ENCODE measurements at places on chromosomes 5 and 9.

DNA sequence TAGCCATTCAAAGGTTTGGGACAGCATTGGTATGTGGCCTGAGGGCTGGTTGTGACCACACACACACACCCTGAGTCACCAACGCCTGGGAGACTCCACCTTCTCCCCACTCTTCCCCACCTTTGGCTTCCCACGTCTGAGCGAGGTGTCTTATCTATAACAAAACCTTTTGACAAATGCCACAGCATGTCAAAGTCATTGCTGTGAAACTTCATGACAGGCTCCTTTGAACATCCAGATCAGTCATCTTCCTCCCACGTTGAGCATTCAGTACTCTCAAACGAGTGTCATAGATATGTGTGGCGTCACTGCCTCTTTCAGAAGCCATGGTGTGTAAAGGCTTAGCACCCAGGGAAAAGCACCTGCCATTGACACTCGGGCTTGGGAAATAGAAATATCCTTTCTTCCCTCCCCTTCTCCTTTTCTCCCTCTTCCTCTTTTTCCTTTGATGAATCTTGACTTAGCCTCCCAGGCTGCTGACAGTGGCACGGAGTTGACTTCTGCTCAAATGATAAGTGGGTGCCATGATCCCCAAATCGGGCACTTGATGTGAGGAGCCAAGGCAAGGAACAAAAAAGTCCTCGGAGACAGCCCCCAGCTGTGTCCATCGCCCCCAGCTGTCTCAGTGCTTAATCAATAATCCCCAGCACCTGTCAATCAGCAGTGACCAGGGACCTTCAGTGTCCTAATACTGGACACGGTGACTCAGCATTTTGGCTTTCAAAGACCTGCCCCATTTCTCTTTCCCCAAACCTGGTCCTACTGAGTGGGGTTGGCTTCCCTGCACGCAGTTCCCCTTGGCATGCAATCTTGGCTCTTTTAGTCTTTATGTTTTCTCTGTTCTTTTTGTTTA is 114.8 kb downstream of the FGF18 start:
- no peak for DNase-seq

DNA sequence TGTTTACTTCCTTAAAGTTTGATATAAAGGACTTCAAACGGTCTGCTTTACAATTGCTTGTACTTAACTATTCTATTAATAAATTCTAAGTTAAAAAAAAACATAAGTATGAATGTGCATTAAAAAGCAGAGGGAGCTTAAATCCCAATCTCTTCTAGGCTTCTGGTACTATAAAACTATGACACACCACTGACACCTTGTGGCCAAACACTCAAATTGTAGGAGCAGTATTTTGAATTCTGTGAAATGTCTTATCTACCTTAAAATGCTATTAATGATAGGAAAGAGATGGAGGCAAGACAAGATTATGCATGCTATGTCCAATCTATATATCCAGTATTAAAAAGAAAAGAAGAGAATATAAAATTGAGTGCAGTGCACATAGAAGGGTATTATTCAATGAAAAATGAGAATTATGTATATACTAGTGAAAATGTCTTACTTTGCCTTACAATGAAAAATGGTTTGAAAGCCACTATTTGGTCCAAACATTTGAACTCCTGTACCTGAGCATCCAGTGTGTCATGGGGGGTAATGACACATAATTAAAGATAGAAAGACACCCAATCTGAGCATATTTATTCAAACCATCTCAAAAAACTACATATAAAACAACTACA is 87.6 kb downstream of the ERP44 start:
- peak; percentile 13 for DNase-seq

DNA sequence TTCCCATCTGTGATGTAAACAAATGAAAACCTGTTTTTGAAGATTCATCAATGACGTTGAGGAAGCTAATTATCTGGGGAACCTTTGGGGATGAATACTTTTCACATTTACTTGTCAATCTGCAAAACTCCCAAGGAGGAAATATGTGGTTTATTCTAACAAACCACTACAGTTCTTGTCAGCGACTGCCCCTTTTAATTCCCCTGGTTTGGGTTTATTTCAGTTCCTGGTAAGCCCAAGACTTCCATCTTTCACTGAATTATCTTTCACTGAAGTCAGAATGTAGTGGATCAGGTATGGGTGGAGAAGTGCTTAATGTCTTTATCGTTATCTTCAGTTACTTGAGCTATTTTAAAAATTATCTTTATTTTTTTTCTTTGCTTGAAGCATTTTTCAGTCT is 40.2 kb downstream of the TLR4 start:
- no peak for DNase-seq

DNA sequence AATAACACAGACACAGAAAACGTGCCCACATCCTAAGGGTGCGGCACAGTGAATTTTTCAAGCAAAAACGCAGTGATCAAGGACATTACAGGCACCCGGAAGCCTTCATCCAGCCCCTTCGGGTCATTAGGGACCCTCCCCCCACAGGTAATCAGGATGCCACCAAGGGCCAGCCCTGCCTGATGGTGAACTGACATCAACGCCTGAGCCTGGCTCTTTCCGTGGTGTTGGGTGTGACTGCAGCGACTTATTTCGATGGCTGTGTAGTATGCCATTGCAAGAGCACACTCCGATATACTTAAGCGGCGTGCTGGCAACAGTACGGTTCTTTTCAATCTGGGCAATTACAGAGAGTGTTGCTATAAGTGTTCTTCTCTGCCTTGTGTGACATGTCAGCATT is 310.0 kb upstream of the IRX1 start:
- no peak for DNase-seq

DNA sequence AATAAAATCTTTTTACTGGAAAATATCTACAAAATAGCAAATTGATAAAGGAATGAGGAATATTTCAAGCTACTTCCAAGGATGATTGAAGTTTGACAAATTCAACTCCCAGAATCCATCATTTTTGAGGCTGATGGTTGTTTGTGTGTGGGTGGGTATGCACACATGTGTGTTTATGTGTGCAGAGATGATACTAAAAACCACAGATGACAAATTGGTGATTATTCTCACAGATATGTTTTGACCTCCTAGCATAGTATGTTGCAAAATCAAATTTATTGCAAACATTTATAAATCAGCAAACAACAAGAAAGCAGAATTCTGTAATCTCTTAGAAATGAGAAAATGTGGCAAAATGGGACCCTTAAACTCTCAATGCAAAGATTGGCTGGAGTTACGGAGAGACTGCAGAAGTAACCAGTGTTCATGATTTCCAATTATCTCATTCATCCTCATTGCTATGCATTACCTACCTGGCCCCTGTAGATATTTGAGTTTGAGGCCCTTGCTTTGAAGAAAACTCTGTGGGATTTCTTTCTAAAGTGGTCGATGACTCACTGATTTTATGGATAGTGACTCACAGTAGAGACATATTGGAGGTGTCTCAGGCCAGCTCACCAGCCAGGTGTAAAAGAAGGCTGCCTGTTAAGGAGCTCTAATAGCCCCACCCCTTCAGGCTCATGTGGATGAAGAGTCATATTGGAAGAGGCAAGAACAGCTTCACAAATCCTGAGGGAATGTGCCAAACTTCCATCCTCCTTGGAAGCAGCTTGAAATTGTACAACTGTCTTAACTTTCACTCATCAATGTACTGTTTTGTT is 44.6 kb upstream of the TMC1 start:
- DNase-seq, result peak; percentile 7

GRCh38 chr5:32642276-32643002 is 57.1 kb downstream of the SUB1 start:
- no peak for DNase-seq

- peak; percentile 16 for DNase-seq
These were observed 821 bp downstream of the CTNNA1 start for GRCh38 chr5:138753794-138754698.

DNA sequence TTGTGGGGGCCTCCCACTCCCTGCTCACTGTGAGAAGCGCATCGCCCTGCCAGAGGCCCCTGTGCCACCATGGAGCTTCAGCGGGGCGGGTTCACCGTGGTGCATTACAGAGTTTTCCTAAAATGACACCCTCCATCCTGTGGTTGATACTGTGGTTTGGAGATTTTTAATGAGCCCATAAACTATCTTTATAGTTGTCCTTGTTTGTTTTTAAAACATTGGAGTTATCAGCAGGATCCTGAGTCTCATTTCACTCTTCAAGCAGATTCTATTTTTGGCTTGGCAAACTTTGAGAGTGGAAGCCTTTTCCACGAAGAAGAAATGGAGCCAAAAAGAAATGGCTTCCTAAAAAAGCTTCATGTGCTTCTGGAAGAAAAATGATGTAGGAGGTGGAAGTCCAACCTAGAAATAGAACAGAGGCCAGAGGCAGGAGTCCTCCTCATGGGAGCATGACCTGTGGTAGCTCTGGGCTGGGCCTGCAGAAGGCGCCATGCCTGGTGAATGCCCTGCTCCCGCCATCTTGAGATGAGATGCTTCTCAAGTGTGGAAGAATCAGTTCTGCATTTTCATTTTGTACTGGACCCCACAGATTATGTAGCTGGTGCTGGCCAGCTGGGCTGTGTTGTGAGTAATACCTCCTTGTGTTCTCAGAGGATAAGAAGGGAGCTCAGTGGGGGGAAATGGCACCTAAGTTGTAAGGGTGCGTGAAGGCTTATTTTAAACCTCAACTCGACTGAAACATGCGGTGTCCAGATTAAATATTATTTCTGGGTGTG is 79.0 kb upstream of the RAI14 start:
- no peak for DNase-seq

GRCh38 chr5:33563983-33564908 is 123.5 kb downstream of the TARS1 start:
- no peak for DNase-seq

- DNase-seq, result no peak
These were observed 78.4 kb downstream of the NTNG2 start for GRCh38 chr9:132239999-132240840.

DNA sequence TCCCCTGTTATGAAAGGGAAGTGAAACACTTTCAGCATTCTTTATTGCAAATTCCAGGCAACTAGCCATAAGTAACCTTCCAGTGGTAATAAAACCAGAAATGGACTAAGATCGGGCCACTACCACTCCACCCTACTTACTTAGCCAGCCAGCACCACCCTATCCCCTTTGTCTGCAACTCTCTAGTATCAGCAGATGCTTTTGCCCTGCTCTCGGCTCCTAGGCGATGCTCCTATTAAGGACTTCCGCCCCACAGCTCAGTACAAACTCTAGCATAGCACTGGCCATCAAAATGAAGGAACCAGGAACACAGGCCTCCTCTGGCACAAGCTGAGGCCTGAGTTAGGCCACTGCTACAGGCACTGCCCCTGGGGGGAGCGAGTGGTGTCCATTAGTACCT is 81.2 kb downstream of the GLDC start:
- no peak for DNase-seq

DNA sequence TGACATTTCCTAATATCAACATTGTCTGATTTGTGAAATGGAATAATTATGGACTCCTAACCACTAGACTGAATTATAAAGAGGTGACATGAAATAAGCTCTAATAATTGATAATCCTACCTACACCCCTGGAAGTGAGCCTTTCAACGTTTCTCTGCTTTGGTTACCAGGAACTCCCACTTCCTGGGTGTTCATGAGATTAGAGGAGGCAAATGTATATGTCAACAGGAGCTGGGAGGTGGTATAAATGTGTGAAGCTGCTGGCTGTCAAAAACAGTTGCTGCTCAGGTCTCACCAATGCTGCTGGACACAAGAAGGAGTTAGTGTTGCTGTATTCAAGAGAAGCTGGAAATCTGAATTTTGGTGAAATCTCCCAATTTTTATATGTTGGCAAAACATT is 96.8 kb downstream of the CAMK4 start:
- DNase-seq, result no peak

GRCh38 chr9:120873512-120873911 is 3.5 kb downstream of the PHF19 start:
- DNase-seq, result no peak

DNA sequence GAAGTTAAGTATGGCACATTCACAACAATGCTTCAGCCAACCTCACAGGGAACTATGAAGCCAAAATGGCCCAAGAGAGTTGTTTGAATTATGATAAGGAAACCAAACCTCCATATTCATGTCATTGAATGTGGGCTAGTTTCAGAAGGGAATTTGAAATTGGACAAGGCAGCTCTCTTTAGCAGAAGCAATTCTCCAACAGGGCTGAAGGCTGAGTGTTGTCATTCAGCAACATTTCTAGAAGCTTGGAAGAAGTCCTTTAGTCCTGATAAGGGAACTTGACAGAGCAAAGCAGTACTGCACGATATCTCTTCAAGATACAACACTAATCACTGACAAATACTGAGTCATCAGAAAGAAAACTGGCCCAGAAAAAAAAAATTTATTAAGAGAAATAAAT is 115.4 kb downstream of the SLC25A46 start:
- DNase-seq, result no peak

GRCh38 chr5:132500931-132501628 is 10.5 kb upstream of the IRF1 start:
- DNase-seq, result peak; percentile 67

DNA sequence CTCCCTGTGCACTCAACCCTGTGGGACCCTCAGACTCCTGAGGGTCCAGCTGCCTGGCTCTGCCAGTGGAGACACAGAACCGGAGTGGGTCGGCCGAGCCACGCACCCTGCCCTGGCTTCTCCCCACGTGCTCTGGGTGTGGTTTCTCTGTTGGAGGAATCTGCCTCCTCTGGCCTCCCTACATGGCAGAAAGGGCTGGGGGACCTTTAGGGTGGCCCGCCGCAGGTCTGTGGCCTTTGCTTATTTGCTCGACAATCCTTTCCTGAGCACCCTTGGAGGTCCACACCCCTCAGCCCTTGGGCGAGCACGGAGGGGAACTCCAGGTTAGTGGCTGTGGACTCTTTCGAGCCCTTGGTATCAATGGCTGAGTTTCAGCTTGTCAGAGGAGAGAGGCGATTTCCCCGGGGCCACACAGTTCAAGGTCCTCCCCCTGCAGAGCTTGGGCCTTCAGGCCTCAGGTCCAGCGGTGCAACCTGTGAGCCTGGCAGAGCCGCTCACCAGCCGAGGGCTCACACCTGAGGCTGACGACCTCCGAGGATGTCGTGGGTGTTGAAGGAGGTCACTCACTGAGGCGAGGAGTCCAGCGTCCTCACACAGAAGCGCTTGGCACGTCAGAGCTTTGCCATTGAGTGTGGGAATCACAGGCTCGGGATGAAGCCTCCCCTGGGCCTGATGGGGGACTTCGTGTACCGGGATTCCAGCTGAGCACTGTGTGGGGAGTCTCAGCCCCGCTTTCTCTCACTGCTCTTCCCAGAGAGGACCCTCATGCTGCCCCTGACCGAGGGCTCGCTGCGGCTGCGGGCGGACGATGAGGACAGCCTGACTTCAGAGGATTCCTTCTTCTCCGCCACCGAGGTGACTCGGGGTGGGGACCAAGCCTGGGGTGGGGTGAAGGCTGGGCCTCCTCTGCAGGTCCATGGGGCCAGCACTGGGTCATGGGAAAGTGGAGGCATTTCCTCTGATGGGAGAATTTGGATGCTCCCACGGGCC is 20.8 kb upstream of the DOLPP1 start:
- no peak for DNase-seq

- DNase-seq, result no peak
These were observed 88.7 kb upstream of the ELL2 start for GRCh38 chr5:96050273-96050880.
